ENCODE measurements at places on chromosomes 2 and 18. TPM values are rescaled to one million over a fixed set of nuclear protein-coding genes. Genes with fewer than 3 reads are reported as not detected.
A peak's percentile ranks its signal among the peaks of the same experiment; 100 is the strongest.

DNA sequence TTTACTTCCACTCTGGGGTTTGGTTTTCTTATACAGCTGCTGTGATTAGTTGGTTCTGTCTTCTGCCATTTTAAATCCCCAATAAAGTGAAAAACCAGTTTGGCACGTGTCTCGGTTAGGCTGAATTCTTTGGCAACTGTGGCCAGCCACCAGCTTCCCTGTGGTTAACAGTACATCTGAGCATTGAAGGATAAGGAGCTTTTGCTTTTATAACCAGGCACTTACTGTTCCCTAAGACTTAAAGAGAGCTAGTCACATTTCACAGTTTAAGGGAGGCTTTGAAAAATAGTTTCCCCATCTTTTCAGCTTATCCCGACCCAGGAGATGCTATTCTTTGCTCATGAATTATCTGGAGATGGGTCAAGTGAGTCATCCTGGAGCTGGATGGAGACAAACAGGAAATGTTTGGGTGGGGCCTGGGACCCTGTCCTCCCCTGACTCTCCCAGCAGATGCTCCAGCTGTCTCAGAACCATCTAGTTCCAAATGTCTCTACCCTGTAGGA lies 57.3 kb upstream of the EML6 start:
- H3K4me3 ChIP-seq = no peak overlapping the region
- H3K27ac ChIP-seq = peak overlapping the region; percentile 67
- peaks cover 31% of the 10 kb centered on the region for H3K4me1 ChIP-seq
- H3K36me3 ChIP-seq = peaks cover 79% of the 10 kb centered on the region
- no peak for DNase-seq

GRCh38 chr18:32353257-32353656 lies 117.4 kb downstream of the GAREM1 start:
- H3K36me3 ChIP-seq = no peaks in the 10 kb centered on the region
- no peak overlapping the region for H3K4me3 ChIP-seq
- no peak overlapping the region for H3K27ac ChIP-seq
- DNase-seq = no peak
- H3K27me3 ChIP-seq = no peaks in the 10 kb centered on the region

GRCh38 chr2:20781656-20782265 lies 41.1 kb downstream of the LDAH start:
- H3K27me3 ChIP-seq = no peaks in the 10 kb centered on the region
- H3K4me3 ChIP-seq = no peak overlapping the region
- no peaks in the 10 kb centered on the region for H3K36me3 ChIP-seq
- H3K27ac ChIP-seq = no peak overlapping the region
- no peak for DNase-seq

- H3K27ac ChIP-seq = no peak overlapping the region
- peaks cover 19% of the 10 kb centered on the region for H3K4me1 ChIP-seq
- DNase-seq = peak; percentile 88
- peak overlapping the region; percentile 44 for H3K4me3 ChIP-seq
- peaks cover 35% of the 10 kb centered on the region for H3K27me3 ChIP-seq
Measured at GRCh38 chr2:218010140-218010983, 7.6 kb upstream of the TNS1 start.

- H3K27me3 ChIP-seq = no peaks in the 10 kb centered on the region
- no peaks in the 10 kb centered on the region for H3K36me3 ChIP-seq
- peaks cover 12% of the 10 kb centered on the region for H3K4me1 ChIP-seq
- no peak for DNase-seq
- peak overlapping the region; percentile 63 for H3K27ac ChIP-seq
Measured at GRCh38 chr2:222709191-222709891, 37.9 kb downstream of the MOGAT1 start.

- no peaks in the 10 kb centered on the region for H3K27me3 ChIP-seq
- no peak overlapping the region for H3K4me3 ChIP-seq
- no peak for DNase-seq
- H3K36me3 ChIP-seq = no peaks in the 10 kb centered on the region
Measured at GRCh38 chr2:192498747-192499146, 304.0 kb upstream of the TMEFF2 start.

- no peak overlapping the region for H3K4me3 ChIP-seq
- DNase-seq = no peak
- peaks cover 61% of the 10 kb centered on the region for H3K4me1 ChIP-seq
- H3K27me3 ChIP-seq = no peaks in the 10 kb centered on the region
- no peaks in the 10 kb centered on the region for H3K36me3 ChIP-seq
Measured at GRCh38 chr2:160375037-160375436, 118.6 kb downstream of the RBMS1 start.

DNA sequence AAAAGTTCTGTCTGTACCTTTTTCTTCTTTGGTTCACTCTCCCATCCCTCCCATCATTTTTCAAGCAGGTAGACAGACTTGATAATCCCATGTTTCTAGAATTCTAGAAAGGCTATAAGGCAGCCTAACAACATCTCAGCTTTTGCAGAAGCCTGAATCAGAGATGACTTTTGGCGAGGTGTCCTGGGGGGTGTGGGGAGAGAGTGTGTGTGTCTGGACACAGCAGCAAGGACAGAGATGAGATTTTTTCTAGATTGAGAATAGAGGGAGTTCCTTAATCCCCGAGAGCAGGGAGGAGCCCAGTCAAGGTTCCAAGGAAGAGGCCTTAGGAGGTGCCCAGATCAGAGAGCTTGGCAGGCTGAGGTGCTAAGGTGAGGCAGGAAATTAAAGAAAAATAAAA lies 22.0 kb upstream of the LAPTM4A start:
- H3K4me1 ChIP-seq = peaks cover 3% of the 10 kb centered on the region
- H3K36me3 ChIP-seq = no peaks in the 10 kb centered on the region
- H3K27me3 ChIP-seq = no peaks in the 10 kb centered on the region
- H3K4me3 ChIP-seq = no peak overlapping the region
- DNase-seq = no peak
- H3K27ac ChIP-seq = no peak overlapping the region

Gene NAT8
- not detected for total RNA-seq

Gene MC4R
- 0.17 TPM for total RNA-seq

Gene GPR75
- 1.3 TPM for total RNA-seq

All from left lung (tissue), 14 donors.